HepG2 (cell line): ENCODE measurements at places on chromosomes 4 and X.

DNA sequence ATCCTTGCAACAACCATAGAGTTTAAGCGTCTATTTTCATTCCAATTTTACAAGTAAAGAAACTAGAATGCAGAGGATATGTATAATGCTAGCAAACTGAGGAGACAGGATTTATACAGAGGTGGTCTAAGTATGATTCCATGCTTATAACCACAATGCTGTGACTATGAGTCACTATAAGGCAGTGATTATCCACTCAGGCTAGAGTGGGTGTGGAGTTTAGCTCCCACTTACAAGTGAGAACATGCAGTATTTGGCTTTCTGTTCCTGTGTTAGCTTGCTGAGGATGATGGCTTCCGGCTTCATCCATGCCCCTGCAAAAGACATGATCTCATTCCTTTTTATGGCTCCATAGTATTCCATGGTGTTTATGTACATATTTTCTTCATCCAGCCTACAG, 41.6 kb upstream of the EDA2R start:
- DNase-seq, result no peak

GRCh38 chr4:14749910-14750309, 252.4 kb upstream of the CPEB2 start:
- no peak for DNase-seq

DNA sequence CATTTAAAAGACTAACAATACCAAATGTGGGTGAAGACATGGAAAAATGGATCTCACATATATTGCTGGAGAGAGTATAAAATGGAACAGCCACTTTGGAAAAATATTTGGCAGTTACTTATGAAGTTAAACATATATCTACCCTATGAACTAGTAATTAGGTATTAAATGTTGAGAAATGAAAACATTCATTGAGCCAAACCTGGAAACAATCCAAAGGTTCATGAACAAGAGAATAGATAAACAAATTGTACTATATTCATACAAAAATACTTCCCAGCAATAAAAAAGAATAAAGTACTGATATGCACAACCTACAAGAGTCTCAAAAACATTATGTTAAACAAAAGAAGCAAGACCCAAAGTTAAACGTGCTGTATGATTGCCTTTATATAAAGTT, 4.0 kb upstream of the EGF start:
- DNase-seq, result no peak

GRCh38 chr4:4761128-4761982, 98.1 kb upstream of the MSX1 start:
- peak; percentile 20 for DNase-seq

- DNase-seq, result no peak
Observed at GRCh38 chr4:13539619-13540445, 4.5 kb downstream of the NKX3-2 start.

- DNase-seq, result no peak
Observed at GRCh38 chr4:182876427-182876826, 40.8 kb downstream of the DCTD start.

DNA sequence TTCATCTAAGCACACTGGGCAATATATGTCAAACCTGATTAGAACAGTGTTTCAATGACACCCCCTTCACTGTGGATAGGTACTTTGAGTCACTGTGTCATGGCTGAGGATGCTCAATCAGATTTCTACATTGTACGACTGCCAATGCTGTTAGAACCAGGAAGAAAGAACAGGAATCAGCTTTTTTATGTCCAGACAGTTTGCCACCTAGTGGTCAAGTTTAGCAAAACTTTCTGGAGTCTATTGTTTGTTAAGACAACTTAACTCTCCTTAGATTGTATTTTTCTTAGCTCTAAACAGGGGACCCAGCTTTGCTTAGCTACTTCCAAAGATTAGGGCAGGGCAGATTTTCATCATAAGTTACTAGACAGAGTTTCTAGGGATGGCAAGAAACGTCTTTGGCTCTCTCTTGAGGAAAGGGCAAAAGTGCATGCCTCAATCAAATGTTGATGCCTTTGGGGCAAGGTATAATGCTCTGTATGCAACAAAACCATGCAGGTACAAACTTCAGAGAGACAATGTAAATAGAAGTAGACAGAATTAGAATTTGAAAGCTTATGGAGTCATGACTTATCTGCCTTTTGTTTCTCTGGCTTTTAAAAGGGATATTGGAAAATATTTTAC, 40.5 kb upstream of the BMP3 start:
- DNase-seq, result peak; percentile 40

- DNase-seq, result no peak
Observed at GRCh38 chr4:128572778-128573241, 236.7 kb upstream of the JADE1 start.

GRCh38 chr4:80139671-80140070, 57.6 kb upstream of the PRDM8 start:
- DNase-seq, result no peak

- DNase-seq, result no peak
Observed at GRCh38 chrX:15946783-15947580, 92.4 kb upstream of the AP1S2 start.

DNA sequence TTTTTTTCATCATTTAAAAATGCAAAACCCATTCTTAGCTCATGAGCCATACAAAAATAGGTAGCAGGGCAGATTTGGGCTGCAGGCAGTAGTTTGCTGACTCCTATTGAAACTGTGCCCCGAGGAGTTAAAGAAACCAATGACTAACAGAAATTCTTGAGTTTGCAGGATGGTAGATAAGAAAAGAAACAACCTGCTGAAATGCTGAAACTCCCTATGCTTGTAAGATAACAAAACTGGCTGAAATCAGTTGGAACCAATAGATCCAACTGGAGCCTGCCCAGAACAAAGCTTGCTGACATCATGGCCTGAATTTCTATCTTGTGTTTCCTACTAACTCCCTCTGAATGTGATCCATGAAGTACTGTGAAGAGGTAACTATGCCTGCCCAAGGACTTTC, 68.6 kb downstream of the ANOS1 start:
- DNase-seq, result no peak

- DNase-seq, result no peak
Observed at GRCh38 chr4:90960840-90961239, 833.6 kb downstream of the CCSER1 start.

DNA sequence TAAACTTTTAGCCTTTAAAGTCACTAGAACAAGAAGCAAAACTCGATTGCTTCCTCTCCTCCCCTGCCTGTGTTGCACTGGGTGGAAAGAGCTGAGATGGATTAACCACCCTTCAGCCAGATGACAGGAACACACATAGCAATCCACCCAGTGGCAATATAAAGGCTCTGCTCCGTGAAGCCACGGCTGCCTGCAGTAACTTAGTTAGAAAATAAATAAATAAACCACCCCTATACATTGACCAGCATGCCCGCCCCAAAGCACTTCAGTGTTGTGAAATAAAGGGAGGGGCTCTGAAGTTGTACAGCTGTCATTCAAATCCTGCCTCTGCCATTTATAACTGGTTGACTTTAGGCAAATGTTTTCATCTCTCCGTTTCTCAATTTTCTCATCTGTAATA, 217.1 kb upstream of the LDB2 start:
- no peak for DNase-seq

GRCh38 chr4:186283311-186283710, 17.3 kb downstream of the F11 start:
- peak; percentile 16 for DNase-seq

- no peak for DNase-seq
Observed at GRCh38 chr4:114132830-114133229, 153.4 kb upstream of the ARSJ start.

DNA sequence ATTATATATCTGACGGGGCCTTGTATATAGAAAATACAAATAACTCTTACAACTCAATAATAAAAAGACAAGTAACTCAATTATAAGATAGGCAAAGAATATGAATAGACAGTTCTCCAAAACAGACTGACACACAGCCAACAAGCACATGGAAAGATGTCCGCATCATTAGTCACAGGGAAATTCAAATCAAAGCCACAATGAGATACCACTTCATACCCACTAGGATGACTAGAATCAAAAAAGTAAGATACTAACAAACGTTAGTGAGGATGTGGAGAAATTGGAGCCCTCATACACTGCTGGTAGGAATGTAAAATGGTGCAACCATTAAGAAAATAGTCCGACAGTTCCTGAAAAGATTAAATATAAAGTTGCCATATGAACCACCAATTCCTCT, 115.7 kb downstream of the RCHY1 start:
- no peak for DNase-seq

GRCh38 chr4:102869569-102870197, 891 bp downstream of the CISD2 start:
- DNase-seq, result no peak

- DNase-seq, result no peak
Observed at GRCh38 chr4:1233641-1234308, 15.2 kb downstream of the CTBP1 start.

DNA sequence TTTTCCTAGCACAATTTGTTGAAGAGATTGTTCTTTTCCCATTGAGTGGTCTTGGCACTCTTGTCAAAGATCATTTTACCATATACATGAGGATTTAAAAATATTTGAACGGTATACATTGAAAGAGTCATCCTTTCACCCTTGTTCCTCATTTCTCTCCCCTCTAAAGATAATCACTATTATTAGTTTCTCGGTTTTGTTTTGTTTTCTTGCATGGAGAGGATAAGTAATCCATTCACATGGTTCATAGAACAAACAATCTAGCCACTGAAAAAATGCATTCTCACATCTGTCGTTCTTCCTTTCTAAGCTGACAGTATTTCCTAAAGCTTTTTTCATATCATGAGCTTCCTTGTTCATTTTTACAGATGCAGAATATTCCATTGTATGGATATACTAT, 39.2 kb upstream of the MSMO1 start:
- no peak for DNase-seq

GRCh38 chrX:2708021-2708420, 16.9 kb downstream of the CD99 start:
- no peak for DNase-seq

DNA sequence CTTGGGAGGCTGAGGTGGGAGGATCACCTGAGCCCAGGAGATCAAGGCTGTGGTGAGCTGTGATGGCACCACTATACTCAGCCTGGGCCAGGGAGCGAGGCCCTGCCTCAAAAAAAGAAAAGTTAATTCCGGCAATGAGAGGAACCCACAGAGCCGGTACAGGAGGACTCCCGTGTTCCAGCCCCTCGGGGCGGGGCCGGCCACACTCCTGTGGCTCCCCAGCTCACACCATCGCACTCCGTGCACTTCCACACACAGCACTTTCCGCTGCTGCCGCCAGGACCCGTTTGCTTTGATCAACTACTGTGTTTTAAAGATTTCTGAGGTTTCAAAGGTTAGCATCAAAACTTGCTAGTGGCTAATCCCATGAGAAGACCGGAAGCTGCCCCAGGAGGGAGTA, 171.7 kb downstream of the AFAP1 start:
- no peak for DNase-seq

GRCh38 chrX:124415115-124415800, 68.9 kb downstream of the SH2D1A start:
- DNase-seq, result no peak

DNA sequence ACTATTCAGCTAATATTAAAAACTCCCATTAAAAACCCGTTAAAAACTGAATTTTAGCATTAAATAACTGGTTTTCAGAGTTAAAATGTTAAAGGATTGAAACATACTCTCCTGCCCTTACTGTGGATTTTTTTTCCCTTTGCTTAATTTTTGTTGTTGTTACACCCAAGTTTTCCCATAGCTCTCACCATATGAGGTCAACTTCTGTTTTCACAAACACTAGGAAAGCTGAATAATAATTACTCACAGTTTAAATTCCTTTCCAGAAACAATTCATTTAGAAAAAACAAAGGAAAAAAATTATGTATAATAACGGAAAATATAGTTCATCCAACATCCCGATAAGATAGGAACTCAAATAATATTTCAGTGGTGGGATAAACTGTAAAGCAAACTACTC, 129.0 kb downstream of the PPP3CA start:
- DNase-seq, result no peak

- no peak for DNase-seq
Observed at GRCh38 chr4:151418856-151419255, 9.9 kb downstream of the FHIP1A start.

- no peak for DNase-seq
Observed at GRCh38 chr4:113576947-113577678, 184.4 kb downstream of the CAMK2D start.
